Suppressor macrophage treated with lipopolysaccharide for 1 hour (primary cell): ENCODE measurements at places on chromosomes 2 and 18.

DNA sequence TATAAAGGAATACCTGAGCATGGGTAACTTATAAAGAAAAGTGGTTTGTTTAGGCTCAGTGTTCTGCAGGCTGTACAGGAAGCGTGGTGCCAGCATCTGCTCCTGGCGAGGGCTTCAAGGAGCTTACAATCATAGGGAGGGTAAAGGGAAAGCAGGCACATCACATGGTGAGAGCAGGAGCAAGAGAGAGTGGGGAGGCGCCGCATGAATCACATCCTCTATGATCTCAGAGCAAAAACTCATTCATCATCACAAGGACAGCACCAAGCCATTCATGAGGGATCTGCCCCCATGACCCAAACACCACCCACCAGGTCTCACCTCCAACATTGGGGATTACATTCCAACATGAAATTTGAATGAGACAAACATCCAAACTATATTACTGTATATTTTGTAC lies 32.5 kb downstream of the R3HDM1 start:
- peak; percentile 15 for DNase-seq

DNA sequence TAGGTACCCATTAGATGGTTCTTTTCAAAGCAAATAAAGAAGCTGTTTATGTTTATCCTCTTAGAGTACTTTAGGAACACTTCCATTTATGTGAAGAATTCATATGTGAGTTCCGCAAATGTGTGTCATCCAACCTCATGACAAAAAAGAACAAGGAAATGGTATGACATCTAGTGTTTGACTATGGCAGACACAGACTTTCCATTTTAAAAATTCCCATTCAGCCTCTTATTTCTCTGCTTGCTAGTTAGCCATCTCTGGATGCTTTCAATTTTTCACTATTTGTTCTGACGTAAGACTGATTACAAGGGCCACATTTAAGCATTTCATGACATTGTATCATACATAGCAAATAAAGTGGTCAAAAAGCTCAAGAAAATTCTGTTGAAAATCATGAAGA lies 103.0 kb downstream of the ZAP70 start:
- no peak for DNase-seq

GRCh38 chr2:210360412-210360811 lies 45.4 kb upstream of the MYL1 start:
- DNase-seq: no peak

GRCh38 chr2:156242874-156243273 lies 89.6 kb downstream of the NR4A2 start:
- no peak for DNase-seq

DNA sequence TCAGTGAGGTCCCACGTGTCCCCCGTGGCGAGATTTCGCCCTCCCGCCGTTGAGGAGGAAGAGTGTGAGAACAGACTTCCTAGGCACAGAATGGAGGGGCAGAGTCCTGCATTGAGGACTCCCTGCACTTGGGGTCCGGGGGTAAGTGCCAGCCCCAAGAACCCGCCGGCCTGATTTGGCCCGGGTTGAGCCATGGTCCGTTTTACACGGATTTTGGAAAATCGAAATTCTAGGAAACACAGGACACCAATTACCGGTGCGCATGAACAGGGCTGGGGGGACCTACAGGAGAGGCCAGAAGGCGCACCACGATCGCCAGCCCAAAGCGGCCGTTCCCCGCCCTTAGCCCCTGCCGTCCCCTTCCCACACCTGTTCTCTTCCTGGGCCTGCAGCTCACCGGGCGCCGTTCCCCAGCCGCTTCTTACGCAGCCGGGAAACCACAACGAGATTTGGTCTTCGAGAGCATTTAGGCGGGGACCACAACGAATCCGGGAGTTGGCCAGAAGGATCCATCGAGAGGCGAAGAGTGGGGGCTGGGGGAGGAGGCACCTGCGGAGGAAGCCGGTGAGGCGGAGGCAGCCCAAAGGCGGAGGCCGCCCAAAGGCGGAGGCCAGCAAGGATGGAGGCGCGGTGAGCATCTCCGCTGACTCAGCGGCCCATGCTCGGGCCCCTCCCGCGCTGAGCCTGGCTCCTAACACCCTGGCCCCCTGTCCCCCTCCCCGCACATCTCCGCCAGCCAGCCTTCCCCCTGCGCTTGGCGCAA lies 464 bp upstream of the TLX2 start:
- DNase-seq: no peak

DNA sequence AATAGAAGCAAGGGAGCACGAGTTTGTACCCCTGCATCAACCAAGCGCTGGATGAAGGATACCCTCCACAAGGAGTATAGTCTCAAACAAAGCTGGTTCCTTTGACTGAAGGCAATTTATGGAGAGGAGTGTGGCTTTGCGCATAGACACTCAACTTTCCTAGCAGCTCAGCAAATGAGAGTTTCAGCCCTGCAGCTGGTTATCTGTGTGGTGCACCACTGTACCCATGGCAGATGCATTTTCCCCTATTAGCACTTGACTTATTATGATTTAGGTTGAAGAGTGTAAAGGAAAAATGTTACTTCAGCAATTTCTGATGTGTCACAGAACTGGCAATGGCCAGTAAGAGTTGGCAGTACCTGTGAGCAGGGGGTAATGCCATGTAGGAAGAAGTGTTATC lies 440.1 kb upstream of the LINC00305 start:
- DNase-seq: no peak

DNA sequence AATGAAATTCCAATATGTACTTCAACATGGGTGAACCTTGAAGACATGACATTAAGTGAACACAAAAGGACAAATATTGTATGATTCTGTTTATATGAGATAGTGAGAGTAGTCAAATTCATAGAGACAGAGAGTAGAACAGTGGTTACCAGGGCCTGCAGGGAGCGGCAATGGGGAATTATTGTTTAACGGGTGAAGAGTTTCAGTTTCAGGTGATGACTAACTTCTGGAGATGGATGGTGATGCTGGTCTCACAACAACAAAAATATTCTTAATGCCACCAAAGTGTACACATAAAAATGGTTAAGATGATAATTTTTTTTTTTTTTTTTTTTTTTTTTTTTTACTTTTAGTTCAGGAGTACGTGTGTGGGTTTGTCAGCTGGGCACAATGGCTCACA lies 109.4 kb upstream of the TMEM200C start:
- no peak for DNase-seq

GRCh38 chr2:83595926-83596325 lies 863.2 kb downstream of the SUCLG1 start:
- no peak for DNase-seq

GRCh38 chr2:227608561-227609338 lies 5.9 kb downstream of the SCYGR3 start:
- DNase-seq: peak; percentile 78

DNA sequence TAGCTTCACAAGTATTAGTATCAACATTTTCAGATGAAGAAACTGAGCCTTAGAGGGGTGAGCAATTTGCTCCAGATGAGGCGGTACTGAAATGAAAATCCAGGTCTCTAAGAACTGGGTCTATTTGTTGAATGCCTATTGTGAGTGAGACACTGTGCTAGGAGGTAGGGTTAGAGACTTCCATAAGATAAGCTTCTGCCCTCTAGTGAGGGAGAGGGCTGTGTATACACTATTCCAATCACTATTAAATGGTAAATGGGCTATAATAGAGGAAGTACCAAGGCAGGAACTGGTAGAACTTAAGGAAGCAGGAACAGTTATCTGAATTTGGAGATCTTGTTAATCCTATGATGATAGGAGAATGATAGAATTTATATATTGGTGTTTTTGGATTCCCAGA lies 23.6 kb upstream of the GLS start:
- no peak for DNase-seq
